ENCODE measurements at places on chromosomes 6 and 20. TPM values are rescaled to one million over a fixed set of nuclear protein-coding genes. Genes with fewer than 3 reads are reported as not detected.

DNA sequence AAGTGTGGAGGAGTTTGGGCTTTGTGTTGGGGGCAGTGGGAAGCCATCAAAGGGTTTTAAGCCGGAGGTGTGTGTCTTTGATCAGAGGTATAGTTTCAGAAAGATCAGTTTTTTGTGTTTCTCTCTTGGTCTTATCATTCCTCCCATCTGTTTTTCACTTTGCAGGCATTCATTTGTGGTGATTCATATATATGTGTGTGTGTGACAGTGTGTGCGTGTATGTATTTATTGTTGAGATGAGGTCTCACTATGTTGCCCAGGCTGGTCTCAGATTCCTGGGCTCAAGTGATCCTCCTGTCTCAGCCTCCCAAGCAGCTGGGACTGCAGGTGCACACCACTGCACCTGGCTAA is 11.1 kb upstream of the SERINC3 start:
- H3K4me1 ChIP-seq, result peaks cover 28% of the 10 kb centered on the region
- H3K36me3 ChIP-seq, result no peaks in the 10 kb centered on the region
- no peak for DNase-seq
- peak overlapping the region; percentile 75 for H3K4me3 ChIP-seq

GRCh38 chr20:56554869-56555268 is 21.8 kb downstream of the FAM209B start:
- H3K4me1 ChIP-seq, result peaks cover 19% of the 10 kb centered on the region
- DNase-seq, result no peak
- H3K36me3 ChIP-seq, result no peaks in the 10 kb centered on the region
- H3K4me3 ChIP-seq, result no peak overlapping the region
- peak overlapping the region; percentile 40 for H3K27ac ChIP-seq
- no peaks in the 10 kb centered on the region for H3K27me3 ChIP-seq

GRCh38 chr20:50475681-50476292 is 34.4 kb upstream of the PTPN1 start:
- H3K27me3 ChIP-seq, result no peaks in the 10 kb centered on the region
- no peaks in the 10 kb centered on the region for H3K36me3 ChIP-seq
- H3K27ac ChIP-seq, result peak overlapping the region; percentile 5
- no peak for DNase-seq

DNA sequence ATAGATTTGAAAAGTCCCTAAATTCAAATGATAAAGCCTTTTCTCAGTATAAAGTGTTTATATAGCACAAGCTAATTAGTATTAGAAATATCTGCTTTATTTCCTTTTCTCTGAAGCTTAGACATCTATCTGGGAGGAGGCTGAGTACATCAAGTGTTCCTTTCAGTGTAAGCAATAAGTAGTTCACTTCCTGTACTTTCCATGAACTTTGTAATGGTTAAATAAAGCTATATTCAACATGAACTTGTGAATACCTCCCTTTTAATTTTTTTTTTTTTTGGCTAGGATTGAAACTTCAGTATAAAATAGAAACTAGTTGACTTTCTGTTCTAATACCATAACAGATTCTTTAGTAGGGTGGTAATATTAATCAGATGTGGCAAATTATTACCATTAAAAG is 190.9 kb downstream of the CENPW start:
- H3K27ac ChIP-seq, result no peak overlapping the region
- H3K4me3 ChIP-seq, result no peak overlapping the region
- no peak for DNase-seq
- H3K27me3 ChIP-seq, result no peaks in the 10 kb centered on the region
- no peaks in the 10 kb centered on the region for H3K36me3 ChIP-seq

DNA sequence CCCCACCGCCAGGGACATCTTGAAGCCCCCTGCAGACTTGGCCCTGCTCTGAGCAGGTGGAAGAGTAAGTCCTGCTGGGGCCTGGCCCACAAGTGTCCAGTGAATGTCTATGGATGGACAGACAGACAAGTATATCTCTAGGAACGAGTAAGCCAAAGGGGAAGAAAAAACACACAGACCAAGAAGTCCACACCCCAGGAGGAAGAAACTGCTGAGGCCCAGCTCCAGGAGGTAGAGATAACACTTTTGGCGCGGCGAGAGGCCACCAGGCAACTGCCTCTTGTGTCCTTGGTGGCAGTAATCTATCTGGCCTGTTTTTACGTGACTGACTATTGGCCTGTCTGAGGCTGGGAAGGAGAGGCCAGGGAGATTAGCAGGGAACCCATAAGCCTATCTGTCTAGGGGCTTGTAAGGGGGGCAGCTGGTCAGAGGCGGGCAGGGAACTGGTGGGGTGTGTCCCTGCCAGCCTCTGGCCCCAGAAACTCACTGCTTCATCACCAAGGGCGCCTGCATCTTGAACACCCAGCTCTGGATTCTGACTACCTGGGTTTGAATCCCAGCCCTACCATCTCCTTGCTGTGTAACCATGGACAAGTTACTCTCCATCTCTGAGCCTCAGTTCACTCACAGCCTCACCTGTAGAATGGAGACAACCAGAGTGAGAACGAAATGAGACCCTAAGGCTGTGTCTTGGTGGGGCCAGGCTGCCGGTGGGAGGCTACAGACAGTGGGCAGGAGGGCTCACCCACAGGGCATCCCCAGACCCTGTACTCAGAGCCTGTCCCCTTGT is 31.3 kb downstream of the C20orf203 start:
- no peak overlapping the region for H3K4me3 ChIP-seq
- H3K36me3 ChIP-seq, result no peaks in the 10 kb centered on the region
- H3K27ac ChIP-seq, result no peak overlapping the region
- H3K27me3 ChIP-seq, result no peaks in the 10 kb centered on the region

MAK gene
- total RNA-seq, result 0.25 TPM

DNA sequence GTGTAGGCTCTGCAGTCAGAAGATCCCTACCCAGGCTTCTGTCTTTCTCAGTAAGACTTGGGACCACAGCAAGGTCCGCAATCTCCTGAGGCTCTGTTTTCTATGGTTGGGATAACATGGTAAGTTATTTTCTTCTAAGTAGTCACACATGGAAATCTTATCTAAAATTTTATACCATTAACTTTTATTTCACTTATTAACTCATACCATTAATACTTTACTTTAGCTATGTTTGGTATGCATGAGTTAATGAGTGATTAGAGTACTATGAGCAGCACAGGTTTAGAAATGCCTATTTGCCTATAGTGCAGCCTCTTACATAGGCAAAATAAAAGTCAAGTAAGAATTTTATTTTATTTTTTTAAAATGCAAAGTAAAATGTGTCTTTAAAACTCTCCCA is 27.2 kb downstream of the GINM1 start:
- H3K27me3 ChIP-seq, result no peaks in the 10 kb centered on the region
- no peaks in the 10 kb centered on the region for H3K4me1 ChIP-seq
- no peak for DNase-seq
- no peak overlapping the region for H3K27ac ChIP-seq

ZKSCAN8 gene
- 14.5 TPM for total RNA-seq

GRCh38 chr6:26629359-26629758 is 30.2 kb downstream of the ZNF322 start:
- H3K4me1 ChIP-seq, result no peaks in the 10 kb centered on the region
- no peak overlapping the region for H3K4me3 ChIP-seq
- no peak for DNase-seq
- no peaks in the 10 kb centered on the region for H3K36me3 ChIP-seq

SLC52A3 gene
- 1.7 TPM for total RNA-seq

DNA sequence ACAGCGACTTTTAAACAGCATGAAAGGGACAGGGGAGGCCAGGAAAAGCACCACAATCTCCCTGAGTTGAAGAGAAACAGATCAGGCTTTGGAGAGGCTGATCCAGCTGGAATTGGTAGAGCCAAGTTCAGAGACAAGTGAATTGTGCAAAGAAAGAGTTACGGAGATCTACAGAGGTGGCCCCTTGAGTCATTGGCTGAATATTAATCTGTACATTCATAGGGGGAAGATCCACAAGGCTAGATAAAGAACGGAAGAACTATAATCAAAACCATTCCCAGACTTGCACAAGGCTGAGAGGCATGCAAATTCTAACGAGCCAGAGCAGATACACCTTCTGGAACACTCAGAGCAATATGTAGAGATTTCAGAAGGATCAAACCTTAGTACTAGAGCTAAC is 14.2 kb upstream of the FOXQ1 start:
- no peak for DNase-seq
- no peaks in the 10 kb centered on the region for H3K27me3 ChIP-seq
- H3K27ac ChIP-seq, result no peak overlapping the region
- peaks cover 6% of the 10 kb centered on the region for H3K4me1 ChIP-seq
- H3K36me3 ChIP-seq, result no peaks in the 10 kb centered on the region

MEI4 gene
- not detected for total RNA-seq

COL21A1 gene
- 16.7 TPM for total RNA-seq

DNA sequence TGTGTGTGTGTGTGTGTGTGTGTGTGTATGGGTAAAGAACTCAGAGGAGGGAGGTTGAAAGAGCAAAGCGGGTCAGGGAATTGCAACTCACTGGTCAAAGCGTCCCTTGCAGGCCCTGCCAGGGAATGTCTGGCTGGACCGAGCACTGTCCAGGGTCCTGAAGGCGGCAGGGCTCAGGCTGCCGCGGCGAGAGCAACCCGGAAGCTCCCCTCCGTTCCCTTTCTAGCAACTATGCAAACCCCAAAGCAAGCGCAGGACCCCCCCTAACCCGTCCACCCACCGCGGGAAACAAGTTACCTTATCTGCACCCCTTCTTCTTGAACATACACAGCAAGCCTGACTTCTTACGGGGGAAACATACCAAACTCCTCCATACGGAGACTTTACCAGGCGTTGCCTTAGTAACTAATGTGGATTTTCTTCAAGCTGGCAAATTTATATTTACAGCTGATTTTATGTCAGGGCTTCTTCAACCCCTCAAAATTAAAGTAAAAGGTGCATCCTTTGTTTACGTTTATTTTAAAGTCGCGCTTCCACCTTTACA is 538 bp upstream of the GRM1 start:
- no peak overlapping the region for H3K27ac ChIP-seq
- DNase-seq, result no peak

DNA sequence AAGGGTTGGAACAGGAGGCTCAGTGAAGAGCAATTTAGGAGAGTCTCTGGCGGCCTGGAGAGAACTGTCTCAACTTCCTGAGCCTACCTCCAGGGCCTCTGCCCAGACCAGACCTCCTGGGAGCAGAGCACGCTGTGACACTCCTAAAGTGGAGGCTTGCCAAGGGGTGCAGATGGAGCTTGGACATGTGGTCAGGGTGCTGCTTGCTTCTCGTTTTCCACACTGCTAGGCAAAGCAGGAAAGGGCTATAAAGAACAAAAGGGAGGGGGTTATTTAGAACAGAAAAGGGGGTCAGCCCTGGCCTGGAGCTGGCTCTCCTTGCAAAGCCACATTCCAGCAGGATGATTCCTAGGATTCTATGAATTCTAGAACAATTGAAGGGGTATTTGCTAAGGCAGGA is 145.7 kb upstream of the GGTLC1 start:
- DNase-seq, result no peak
- H3K27ac ChIP-seq, result no peak overlapping the region
- no peaks in the 10 kb centered on the region for H3K27me3 ChIP-seq
- no peaks in the 10 kb centered on the region for H3K36me3 ChIP-seq
- no peaks in the 10 kb centered on the region for H3K4me1 ChIP-seq
- H3K4me3 ChIP-seq, result no peak overlapping the region

DNA sequence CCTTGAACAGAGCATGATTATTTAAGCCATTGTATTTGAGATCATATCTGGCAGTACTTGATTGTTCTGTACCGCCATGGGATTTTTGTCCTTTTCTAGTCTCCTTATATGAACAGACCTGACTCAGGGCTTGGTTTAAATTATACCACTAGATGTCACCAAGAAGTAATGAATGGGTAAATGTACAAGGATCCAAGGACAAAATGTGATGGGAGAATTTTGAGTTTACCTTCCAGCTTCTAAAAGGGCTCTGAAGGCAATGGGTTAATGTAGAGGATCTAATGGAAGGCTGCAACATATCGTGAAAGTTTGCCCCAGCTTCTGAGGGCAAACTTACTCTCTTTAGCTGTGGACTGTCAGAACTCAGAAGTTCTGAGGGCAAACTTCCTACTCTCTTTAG is 12.0 kb downstream of the RNF8 start:
- no peaks in the 10 kb centered on the region for H3K27me3 ChIP-seq
- H3K4me3 ChIP-seq, result no peak overlapping the region
- H3K4me1 ChIP-seq, result no peaks in the 10 kb centered on the region
- no peak for DNase-seq
- H3K36me3 ChIP-seq, result peaks cover 33% of the 10 kb centered on the region

FNDC1 gene
- 0.49 TPM for total RNA-seq

TAAR8 gene
- not detected for total RNA-seq

- H3K27me3 ChIP-seq, result no peaks in the 10 kb centered on the region
- no peaks in the 10 kb centered on the region for H3K4me1 ChIP-seq
- DNase-seq, result no peak
- peaks cover 32% of the 10 kb centered on the region for H3K36me3 ChIP-seq
Measured at GRCh38 chr20:58665606-58666005, 14.5 kb downstream of the STX16 start.

- peaks cover 52% of the 10 kb centered on the region for H3K36me3 ChIP-seq
- DNase-seq, result no peak
- no peaks in the 10 kb centered on the region for H3K27me3 ChIP-seq
- H3K4me3 ChIP-seq, result no peak overlapping the region
- H3K4me1 ChIP-seq, result no peaks in the 10 kb centered on the region
Measured at GRCh38 chr6:89706121-89706520, 67.6 kb upstream of the LYRM2 start.

GRCh38 chr6:5278047-5278446 is 16.7 kb downstream of the FARS2 start:
- H3K27me3 ChIP-seq, result no peaks in the 10 kb centered on the region
- H3K36me3 ChIP-seq, result no peaks in the 10 kb centered on the region

GRCh38 chr6:34531580-34532201 is 24.4 kb downstream of the SPDEF start:
- H3K27ac ChIP-seq, result no peak overlapping the region
- no peak for DNase-seq
- peaks cover 2% of the 10 kb centered on the region for H3K4me1 ChIP-seq
- no peaks in the 10 kb centered on the region for H3K27me3 ChIP-seq

TPD52L1 gene
- total RNA-seq, result 85.0 TPM

DNA sequence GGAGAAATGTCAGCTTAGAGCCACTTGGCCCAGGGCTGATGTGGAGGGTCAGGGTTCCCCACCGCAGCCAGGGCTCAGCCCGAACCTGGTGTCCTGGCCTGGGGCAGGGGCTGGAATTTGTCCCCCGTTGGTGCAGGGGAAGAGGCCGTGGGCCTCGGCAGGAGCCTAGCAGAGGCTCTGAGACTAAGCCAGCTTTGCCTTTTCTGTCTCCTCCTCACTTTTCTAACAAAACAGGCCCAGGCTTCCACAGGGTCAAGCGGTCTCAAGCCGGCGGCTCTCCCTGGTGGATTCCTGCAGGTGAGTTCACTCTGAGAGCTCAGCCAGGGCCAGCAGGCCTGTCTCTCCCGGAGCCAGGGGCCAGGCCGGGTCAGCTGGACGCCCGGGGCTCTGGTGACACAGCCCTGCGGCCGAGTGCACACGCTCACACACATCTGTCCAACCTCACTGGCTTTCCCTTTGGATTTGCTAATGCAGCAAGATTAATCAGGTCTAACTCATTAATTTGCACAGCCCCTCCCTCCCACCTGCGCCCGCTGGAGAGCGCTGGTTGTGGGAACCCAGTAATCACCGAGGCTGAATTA is 2.9 kb upstream of the CHRNA4 start:
- no peak overlapping the region for H3K27ac ChIP-seq
- H3K4me1 ChIP-seq, result peaks cover 8% of the 10 kb centered on the region
- no peak for DNase-seq
- peaks cover 9% of the 10 kb centered on the region for H3K27me3 ChIP-seq
- no peak overlapping the region for H3K4me3 ChIP-seq

Measured in vagina (tissue), 2 donors.